GM12878 (cell line): ENCODE measurements at places on chromosomes 1 and 21. TPM values are rescaled to one million over a fixed set of nuclear protein-coding genes. Genes with fewer than 3 reads are reported as not detected.

The HPCAL4 gene
- 0.09 TPM in 1 of 2 replicates, not detected in the other for polyA plus RNA-seq

The GJB4 gene
- polyA plus RNA-seq = not detected in 2 replicates

The CELA3A gene
- not detected in 2 replicates for polyA plus RNA-seq

The METTL13 gene
- 30.7 and 38.3 TPM in 2 replicates for polyA plus RNA-seq

The S100A16 gene
- polyA plus RNA-seq = 0.11 and 0.14 TPM in 2 replicates

The RCSD1 gene
- polyA plus RNA-seq = 72.7 and 74.6 TPM in 2 replicates
